ENCODE measurements at places on chromosomes 13 and 19.
A peak's percentile ranks its signal among the peaks of the same experiment; 100 is the strongest.

DNA sequence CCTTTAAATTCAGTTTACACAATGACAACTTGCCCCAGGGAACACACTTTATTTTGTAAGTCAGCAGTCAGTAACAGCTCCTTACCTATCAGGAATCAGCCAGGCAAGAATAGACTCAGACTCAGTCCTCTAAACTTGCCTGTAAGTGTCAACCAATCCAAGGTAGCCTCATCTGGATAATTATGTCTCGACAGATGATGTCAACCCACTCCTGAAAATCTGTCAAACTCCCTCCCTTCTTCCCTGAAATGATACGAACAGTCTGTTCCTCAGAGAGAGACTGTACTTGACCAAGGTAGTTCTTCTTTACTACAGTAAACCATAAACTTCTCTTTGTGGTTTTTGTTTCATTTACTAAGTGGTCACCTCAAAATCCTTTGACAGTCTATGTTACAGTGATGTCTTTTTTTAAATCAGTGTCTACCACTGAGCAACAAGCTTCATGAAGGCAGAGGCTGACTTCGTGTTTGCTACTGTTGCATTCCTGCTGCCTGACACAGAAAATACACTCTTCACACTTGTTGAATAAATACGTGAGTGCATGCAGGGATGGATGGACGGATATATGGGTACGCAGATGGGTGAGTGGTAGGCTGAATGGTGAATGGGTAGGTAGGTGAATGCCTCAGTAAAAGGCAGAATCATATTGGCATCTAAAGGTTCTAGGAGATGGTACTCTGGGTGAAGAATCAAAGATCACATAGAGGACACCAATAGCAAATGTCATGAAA lies 17.5 kb upstream of the FREM2 start:
- DNase-seq: no peak

DNA sequence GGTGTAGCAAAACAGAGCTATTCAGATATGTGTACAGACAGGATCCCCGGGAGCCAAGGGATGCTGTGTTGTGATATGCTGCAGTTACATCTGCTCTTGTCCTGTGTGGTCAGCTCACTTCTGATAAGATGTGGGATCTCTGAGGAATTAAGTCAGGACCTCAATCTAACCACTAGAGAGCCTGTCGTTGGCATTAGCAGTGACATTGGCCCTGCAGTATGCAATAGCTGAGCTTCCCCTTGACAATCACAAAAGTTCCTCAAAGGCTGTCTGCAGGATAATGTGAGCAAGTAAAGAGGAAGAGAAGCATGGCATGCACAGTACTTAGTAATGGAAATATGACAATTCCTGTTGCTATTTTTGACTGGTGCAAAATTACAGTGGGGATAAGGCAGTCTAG lies 203.4 kb upstream of the MIR17HG start:
- no peak for DNase-seq

DNA sequence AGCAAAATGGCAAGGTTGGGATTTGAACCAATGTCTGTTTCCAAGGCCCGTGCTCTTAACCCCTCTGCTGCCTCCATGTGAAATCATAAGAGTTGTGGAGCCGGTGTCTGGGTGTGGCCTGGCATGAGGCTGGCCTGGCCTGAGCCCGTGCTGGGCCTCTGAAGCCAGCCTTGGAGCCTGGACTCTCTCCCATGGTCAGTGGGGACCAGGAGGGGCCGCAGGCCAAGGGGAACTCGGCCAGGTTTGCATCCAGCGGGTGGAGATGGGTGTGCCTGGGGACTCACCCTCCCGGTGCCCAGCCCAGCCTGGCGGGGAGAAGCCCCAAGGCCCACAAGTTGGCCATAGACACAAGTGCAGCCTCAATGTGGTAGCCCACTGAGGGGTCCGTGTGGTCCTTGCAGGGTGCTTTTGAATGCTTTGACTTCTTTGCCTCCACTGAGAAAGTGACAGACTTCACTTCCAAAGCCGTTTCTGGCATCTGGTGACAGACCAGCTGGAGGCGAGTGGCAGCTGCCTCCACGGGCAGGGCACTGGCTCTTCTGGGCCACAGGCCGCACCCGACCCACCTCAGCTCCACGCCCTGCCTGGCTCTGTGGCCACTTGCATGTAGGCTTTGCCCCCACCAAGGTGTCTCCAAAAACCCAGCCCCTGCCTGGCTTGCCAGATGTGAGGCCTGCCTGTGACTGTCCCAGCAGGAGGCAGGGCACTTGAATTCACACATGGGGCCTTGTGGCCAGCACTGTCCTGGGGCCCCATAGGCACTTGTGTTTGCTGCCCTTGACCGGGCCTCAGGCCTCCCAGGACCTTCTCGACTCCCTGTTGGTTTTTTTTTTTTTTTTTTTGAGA lies 26.2 kb upstream of the NCCRP1 start:
- DNase-seq: no peak

- DNase-seq: no peak
Measured at GRCh38 chr19:49761625-49762311, 1.3 kb downstream of the TSKS start.

GRCh38 chr19:23799321-23799720 lies 40.6 kb upstream of the ZNF681 start:
- DNase-seq: no peak

- no peak for DNase-seq
Measured at GRCh38 chr13:108315991-108316390, 46.5 kb downstream of the TNFSF13B start.

- DNase-seq: no peak
Measured at GRCh38 chr13:38980750-38981078, 9.9 kb downstream of the STOML3 start.

DNA sequence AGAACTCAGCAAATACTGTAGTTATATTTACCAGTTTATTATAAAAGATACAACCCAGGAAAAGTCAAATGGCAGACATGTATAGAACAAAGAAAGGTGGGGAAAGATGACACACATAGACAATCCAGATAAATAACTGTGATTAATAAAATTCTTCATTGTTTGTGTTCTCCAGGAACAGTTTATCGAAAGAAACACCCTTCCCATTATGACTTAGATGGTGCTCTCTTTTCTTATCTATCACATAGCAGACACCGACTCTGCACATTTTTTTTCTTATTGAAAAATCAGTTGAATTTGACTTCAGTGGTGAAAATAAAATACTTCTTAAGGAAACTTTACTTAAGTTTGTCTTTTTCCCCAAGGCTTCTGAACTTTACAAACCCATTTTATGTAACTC lies 6.2 kb downstream of the ZNF708 start:
- no peak for DNase-seq

GRCh38 chr13:46170687-46171086 lies 11.3 kb downstream of the LCP1 start:
- DNase-seq: no peak

GRCh38 chr13:26012995-26013394 lies 38.8 kb downstream of the SHISA2 start:
- DNase-seq: no peak

GRCh38 chr13:89307278-89307677 lies 1636.1 kb downstream of the SLITRK5 start:
- DNase-seq: no peak

- no peak for DNase-seq
Measured at GRCh38 chr19:17370026-17370587, 7.0 kb downstream of the PLVAP start.

DNA sequence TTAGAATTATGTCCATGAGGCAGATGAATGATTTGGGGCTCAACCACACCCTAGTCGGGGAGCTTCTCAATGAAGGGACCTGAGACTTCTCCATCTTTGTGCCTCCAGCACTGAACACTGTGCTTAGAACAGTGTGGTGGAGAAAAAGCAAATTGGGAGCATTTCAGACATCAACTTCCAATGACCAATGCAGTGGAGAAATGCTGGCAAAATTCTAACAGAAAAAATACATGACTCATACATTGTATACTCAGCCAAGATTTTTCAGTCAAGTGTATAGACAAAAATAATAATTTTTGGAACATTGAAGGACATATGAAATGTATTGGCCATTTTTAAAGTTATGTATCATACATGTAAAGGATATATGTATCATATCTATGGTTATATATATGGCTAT lies 134.7 kb downstream of the FGF14 start:
- DNase-seq: no peak

GRCh38 chr13:33940898-33941297 lies 122.9 kb downstream of the RFC3 start:
- DNase-seq: no peak

DNA sequence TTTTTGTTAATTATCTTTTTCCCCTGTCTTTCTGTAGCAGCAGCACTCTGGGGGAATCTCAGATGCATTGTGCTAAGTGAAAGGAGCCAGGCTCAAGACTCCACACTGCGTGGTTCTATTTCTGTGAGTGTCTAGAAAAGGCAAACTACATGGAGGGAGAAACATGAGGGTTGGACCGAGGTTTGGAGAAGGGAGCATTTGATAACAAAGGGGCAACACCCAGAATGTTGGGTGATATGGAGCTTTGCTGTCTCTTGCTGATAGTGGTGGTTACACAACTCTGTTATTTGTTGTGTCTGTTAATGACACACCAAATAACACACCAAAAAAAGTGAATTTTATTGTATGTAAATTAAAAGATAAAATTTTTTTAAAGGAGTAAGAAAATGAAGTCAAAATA lies 107.8 kb downstream of the COL4A2 start:
- DNase-seq: no peak

- no peak for DNase-seq
Measured at GRCh38 chr19:11574689-11575088, 2.8 kb downstream of the ACP5 start.

DNA sequence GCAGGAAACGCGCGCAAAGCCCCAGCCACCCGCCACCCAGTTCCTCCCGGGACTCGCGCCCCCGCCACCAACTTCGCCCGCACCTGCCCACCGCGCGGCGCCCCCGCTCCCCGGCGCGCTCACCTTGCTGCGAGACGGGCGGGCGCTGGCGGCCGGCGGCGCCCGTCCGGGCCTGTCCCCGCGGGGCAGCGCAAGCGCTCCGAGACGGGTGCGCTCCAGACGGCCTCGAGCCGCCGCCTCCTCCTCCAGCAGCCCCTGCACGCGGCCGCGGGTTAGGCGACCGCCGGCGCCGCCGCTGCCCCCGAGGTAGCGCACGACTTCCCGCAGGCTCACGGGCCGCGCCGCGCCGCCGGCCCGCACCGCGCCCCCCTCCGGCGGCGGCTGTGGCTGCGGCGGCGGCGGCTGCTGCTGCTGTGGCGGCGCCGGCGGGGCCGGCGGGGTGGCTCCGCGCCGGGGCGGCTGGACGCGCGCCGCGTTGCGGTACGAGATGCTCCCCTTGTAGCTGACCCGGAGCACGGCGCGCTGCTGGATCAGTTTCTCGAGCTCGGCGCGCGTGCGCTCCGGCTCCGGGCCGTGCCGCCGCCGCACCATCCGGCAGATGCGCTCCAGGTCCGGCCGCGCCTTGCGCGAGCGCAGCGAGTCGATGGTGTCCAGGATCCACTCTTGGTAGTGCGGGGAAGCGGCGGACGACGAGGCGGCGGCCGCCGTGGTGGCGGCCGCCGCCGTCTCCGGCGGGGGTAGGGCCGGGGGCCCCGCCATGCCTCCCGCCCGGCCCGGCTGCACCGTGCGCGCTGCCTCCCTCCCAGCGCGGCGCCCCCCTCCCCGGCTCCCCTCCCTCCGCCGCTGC lies 666 bp downstream of the SAMD1 start:
- no peak for DNase-seq

- DNase-seq: peak; percentile 29
Measured at GRCh38 chr13:95642028-95642621, 2.4 kb downstream of the DZIP1 start.

- DNase-seq: no peak
Measured at GRCh38 chr19:16764793-16765433, 45.3 kb downstream of the NWD1 start.

- DNase-seq: no peak
Measured at GRCh38 chr13:30456290-30456689, 9.4 kb downstream of the HMGB1 start.

- no peak for DNase-seq
Measured at GRCh38 chr19:10525636-10526035, 8.4 kb upstream of the S1PR5 start.

- peak; percentile 64 for DNase-seq
Measured at GRCh38 chr19:48490981-48491792, 20.4 kb downstream of the LMTK3 start.

DNA sequence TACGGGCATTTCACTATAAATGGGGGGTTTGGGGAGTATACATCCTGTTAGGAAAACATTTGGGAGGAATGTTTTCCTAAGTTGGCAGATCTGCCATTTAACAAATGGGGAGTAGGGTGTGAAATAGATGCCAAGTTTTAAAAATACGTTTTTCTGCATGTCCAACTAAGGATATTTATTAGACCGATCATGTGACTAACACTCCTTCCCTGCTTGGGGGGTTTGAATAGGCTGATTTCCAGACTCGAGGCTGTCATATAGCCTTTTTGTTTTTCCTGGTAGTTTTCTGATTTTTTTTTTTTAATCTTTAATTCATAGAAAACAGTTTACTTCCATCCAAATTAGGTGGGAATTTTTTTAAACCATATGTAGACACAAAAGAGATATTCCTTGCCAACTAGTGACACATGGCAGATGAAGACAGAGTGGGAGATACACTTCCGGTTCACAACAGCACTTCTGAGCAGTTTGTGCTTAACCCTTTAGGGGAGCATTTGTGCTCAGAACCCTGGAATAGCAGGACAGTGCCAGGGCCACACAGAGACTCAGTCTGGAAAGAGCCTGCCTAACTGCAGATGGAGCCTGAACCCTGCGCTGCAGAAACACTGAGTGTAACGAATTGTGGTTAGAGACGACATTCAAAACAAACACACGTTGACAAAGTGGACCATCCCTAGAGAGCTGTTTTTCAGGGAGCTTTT lies 5.6 kb upstream of the GATAD2A start:
- no peak for DNase-seq

DNA sequence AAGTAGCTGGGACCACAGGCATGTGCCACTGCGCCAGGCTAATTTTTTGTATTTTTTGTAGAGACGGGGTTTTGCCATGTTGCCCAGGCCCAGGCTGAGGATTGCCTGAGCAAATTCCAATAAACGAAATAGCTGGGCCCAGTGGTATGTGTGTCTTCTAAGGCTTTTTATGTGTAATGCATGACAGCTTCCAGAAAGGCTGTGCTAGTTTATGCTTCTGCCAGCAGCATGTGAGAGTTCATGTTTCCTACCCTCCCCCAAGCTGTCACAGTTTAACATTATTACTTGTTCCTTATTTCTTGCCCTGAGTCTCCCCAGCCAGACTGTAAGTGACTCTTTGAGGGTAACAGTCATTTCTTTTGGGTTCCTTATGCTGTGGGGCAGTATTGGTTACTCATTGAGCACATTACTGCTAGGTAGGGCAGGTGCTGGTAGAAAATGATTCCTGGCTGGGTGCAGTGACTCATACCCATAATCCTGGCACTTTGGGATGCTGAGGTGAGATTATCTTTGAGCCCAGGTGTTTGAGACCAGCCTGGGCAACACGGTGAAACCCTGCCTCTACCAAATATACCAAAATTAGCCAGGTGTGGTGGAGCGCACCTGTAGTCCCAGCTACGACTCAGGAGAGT lies 13.6 kb downstream of the GPATCH1 start:
- DNase-seq: no peak

GRCh38 chr13:40352380-40352778 lies 314.1 kb downstream of the FOXO1 start:
- DNase-seq: no peak

DNA sequence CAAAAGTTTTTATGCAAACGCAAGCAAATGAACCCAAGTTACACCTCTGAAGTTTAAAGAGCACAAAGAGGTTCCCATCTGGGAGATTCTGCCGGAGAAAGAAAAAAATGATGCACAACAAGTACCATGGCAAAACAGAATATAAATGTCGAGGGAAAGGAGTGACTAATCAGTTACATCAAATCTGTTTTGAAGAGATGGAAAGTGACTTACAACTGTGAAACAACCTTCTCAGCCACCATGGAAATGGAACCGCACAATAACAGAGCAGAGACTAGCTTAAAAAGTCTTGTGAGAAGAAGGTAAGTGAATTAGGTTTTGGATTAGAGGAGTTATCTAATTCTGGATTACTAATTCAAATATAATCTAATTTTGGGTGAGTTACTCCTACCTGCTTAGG lies 2.4 kb downstream of the HSPH1 start:
- no peak for DNase-seq
